ENCODE measurements at places on chromosomes 3 and 15.

DNA sequence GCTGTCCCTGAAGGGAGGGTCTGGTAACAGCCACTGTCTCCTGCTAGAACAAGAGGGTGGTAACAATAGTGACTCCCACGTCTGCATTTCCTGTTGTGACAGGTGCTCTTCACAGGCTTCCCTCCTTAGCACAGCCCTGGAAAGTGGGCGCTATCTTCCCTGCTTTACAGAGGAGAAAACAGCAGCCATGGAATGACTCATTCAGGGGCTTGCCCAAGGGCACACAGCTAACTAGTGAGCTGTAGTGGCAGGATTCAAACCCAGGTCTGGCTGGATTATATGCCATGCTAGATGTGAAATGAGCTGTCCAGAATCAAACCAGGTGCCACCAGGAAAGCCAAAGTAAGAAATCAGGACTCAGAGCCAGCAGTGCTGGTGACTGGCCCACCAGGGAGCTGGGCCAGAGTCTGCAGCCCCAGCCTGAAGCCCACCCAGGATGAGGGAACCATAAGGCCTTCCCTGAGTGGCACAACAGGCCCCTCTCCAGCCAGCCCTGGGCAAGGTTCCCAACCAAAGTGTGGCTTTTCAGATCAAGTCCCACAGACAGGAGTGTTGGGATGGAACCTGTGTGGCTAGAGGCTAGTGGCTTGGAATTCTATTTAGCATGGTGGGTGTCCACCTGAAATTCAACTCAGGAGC, 102.4 kb downstream of the ETFA start:
- DNase-seq, result no peak

GRCh38 chr3:130517602-130518001, 625 bp downstream of the COL6A6 start:
- DNase-seq, result no peak

DNA sequence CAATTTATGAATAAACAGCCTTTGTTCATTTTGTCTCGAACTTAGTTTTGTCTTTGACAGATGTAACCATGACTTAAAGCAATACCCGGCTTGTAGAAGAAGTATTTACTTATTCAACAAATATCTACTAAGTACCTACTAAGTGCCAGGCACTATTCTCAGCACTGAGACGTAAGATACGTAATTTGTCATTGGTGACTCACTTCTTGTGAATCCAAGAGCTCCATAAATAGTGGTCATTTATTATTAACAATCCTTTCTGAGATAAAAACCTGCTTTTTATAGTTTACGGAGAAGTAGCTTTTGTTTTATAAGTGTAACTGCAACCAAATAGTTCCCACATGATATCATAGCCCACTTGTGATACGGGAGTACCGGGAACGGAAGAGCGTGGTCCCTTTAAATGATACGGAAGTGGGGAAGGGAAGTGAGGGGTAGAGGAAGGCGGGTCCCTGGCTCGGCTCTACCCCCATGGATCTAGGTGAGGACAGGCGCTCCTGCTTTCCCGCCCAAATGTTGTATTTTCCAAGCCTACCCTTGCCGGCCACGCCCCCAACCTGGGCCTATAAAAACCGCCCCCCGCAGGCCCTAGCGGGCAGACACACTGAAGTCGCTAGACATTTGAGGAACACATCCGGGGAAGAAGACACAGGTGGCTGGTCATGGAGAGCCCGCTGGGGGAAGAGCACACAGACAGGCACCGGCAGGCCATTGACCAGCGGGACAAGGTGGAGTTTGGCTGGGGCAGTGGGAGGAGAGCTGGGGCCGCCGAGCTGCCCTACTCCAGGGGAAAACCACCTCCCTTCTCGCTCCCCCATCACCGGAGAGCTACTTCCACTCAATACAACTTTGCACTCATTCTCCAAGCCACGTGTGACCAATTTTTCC, at the start of gene SAMMSON:
TSS of gene SAMMSON (plus strand) at position 594 of the 888 bp plus-strand sequence.
- DNase-seq, result no peak

DNA sequence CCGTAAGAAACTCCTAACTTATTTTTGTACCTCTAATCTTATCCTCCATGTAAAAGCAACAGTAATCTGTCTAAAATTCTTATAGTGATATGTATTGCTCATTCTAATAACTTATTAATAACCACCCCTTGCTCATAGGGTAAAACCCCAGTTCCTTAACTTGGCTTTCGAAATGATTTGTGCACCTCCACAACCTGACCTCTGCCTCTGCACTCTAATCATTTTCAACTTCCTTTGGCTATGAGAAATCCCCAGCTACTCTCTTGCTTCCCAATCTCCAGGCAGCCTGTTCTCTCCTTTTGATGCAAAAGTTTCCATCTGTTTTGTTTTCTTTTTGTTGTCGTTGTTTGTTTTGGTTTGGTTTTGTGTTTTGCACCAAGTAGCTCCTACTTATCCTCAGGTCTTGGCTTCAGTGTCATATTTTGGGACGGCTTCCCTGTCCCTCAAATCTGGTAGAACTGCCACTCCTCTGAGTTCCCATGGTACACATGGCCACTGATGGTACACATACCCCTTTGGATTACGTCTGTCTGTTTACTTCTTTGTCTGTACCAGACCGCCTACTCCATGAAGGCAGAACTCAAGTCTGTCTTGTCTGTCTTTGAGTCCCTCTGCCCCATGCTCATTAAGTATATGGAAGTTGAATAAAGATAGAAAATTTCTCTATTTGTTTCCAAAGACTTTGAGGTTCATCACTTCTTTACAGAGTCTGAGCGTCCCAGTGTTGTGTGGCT, 105.6 kb upstream of the TGFBR2 start:
- DNase-seq, result no peak

- DNase-seq, result no peak
Observed at GRCh38 chr15:79115986-79116665, 25.5 kb upstream of the RASGRF1 start.

DNA sequence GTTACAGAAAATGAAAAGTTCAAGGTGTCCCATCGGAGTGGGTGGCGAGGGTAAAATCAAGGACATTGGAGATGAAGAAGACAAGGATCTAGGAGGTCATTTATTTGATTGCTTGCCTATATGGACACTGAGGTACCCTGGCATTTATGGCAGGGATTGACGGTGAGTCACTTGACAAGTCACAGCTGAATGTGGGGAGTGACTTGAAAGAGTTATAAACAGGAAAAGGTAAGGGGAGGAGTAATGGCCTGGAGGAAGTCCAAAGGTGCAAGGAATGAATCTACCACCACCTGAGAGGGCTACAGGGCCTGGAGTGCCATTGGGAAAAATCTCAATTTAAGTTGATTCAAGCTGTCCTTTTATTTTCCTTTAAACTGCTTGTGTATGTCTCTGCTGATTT, 11.8 kb upstream of the SGO1 start:
- no peak for DNase-seq

- peak; percentile 8 for DNase-seq
Observed at GRCh38 chr3:71512000-71512399, 71.5 kb downstream of the FOXP1 start.

DNA sequence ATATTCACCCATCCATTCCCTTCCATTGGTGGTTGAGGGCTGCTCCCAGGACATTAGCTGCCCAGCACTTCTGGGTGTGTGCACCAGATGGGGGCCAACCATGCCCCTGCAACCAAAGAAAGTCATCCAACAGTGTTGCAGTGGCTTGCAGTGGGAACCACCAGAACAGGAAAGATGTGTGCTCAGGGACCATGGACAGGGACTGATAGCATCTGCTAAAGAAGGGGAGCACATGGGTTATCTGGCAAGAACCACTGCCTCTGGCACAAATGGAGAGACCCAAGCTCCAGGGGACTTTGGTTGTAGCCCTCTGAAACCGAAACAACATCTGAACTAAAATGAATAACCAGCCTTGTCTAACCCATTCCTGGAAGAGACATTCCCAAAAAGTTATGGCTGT, 8.1 kb downstream of the DCLK3 start:
- no peak for DNase-seq

- no peak for DNase-seq
Observed at GRCh38 chr15:70308011-70308734, 210.5 kb upstream of the TLE3 start.

GRCh38 chr15:79322306-79322705, 11.4 kb downstream of the TMED3 start:
- no peak for DNase-seq

DNA sequence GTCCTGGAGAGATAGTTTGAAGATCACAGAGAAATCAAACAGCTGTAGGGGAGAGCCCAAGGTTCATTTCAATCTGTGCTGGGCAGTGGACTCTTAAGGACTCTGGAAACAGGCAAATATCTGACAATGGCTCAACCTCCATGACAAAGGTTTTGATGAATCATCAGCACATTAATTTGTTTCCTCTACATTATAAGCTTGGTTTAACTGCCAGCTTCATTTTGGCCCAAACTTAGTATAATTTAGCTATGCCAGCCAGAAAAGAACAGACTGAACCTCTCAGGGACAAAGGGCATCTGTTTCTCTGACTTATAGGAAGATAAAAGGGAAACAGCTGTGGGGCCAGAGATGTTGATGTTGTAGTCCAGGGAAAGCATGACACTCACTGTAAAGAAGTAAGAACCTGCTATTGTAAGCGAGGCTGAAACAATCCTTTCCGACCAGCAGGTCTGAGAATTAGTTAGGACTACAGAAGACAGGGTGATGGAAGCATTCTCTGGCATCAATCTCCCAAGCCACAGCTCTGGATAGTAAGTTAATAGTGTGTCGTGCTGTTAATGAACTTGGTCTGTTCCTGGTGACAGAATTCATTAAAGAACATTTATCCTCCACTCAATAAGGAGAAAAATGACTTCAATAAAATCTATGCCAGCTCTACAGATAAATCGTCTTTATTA, 110.1 kb downstream of the KCNMB2 start:
- DNase-seq, result no peak

GRCh38 chr3:105367063-105367405, 325 bp downstream of the ALCAM start:
- DNase-seq, result no peak

GRCh38 chr15:33086500-33087121, 107.9 kb downstream of the FMN1 start:
- no peak for DNase-seq

GRCh38 chr3:14948609-14949038, 1.2 kb downstream of the NR2C2 start:
- no peak for DNase-seq

DNA sequence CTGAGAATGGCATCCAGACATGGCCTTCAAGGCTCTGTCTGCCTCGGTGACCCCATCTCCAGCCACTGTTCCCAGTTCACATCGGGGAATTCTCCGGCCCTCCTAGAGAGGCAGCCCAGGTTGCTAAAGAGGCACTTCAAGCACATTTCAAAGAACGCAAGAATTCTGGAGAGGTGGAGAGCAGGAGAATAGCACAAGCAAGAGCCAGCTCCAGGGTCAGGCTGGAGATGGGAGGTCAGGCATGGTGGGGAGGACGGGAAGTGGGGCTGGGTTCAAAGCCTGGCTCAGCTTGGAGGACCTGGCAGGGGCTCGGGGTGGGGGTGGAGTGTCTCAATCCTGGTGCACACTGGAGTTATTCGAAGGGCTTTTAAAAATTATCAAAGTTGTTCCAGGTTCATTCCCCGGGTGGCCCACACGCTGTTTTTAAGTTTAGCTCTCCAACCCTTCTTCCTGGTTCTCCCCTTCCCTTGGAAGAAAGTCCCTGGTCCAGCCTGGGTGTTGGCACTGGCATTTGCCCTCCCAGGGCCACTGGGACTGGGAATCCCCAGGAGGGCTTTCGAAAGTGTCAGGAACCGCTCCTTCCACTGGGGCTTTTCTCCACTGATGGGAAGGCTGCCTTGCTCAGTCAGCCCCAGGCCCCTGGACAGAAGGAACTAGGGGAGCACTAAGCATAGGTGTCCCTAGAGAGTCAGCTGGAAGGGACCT, 35.8 kb downstream of the ZNF710 start:
- DNase-seq, result no peak

DNA sequence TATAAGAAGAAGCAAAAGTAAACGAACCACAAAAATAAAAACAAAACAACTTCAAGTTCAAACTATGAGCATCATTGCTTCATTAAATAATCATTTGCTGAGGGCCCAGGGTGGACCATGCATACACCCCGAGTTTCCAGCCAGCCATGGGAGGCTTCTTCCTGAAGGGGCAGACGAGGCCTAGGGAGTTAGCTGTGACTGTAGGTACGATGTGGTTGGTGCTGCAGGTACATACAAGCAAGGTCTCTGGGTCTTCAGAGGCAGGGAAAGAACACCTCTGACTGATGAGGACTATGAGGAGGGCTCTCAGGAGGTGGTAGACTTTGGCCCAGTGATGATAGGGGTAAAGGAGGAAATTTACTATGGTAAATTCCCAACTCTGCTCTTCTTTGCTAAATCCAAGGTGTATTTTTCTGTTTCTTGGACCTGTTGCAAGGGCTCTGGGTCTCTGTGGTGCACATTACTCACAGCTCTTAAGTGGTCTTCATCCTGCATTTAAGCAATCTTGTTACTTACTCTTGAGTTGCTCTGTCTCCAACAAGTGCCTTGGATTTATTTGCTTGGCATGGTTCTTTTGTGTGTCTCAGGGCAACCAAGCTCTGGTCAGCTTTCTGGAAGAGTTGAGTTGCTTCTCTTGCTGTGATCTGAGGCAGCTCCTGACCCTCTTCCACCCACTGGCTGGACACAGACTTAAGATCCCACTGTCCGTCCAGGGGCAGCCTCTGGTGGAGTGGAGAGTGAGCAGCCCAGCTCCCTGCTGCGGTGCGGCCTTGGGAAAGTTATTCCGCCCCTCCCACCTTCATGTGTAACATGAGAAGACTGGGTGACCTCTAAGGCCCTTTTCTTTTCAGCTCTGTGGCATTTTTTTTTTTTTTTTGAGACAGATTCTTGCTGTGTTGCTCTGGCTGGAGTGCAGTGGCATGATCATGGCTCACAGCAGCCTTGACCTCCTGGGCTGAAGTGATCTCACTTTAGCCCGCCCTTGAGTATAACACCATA, 56.1 kb upstream of the KIF23 start:
- no peak for DNase-seq

- no peak for DNase-seq
Observed at GRCh38 chr3:13134879-13135206, 61.6 kb upstream of the IQSEC1 start.

DNA sequence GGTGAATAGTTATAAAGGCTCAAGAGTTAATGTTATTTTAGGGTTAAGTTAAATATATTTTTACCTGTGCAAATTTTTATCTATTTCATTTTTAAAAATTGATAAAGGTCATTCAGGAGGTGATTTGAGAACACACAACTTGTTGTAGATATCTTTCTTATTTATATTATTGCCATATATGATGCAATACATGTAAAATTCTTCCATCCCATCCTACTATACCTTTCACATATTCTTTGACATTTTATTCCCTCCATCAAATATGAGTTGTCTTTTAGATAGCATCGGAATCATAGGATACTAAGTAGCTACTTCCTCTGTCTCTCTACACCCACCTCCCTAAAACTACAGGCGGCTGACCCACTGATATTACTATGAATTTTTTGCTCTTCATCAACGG, 734.1 kb downstream of the FHIT start:
- DNase-seq, result no peak

DNA sequence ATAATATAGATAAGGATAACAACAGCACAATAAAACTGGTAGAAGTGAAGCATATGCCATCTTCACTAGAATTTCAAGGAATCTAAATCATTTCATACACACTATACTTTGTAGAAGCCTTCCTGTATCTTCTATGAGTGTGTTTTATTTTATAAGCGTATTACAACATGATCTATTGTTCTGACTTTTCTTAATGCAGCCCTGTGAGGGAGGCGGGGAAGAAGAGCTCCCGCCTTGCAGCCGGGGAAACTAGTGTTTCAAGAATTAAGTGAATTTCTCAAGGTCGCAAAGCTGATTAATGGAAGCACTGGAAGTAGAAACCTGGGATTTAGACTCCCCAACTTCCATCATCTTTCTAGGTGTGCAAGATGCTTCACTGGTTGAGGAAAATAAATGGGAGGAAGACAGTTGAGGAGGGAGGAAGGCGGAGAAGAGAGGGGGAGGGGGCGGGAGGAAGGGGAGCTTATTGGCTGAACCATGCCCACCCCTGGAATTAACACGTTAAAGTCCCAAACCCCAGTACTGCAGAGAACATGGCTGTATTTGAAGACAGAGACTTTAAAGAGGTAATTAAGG, 32.9 kb downstream of the VGLL4 start:
- no peak for DNase-seq
